Peyer's patch (tissue), 4 donors: ENCODE measurements at places on chromosomes 1 and 21.

- DNase-seq, result no peak
Observed at GRCh38 chr1:102901996-102902395, 206.3 kb downstream of the COL11A1 start.

DNA sequence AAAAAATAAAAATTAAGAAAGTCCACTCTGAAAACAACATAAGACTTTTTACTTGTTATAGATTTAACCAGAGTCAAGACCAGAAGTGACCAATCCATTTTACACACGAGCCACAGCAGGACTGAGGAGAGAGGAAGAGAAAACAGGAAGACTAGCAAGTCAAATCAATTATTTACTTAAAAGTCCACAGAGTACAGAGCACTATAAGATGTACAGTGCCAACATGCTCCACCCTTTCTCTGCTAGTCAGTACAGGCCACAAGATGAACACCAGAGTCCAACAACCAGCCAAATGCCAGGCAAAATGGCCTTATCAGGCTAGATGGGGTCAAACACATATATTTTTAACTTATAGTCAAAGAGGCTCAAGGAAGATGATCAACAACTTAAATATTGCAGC, 19.5 kb downstream of the LUZP1 start:
- DNase-seq, result peak; percentile 64

DNA sequence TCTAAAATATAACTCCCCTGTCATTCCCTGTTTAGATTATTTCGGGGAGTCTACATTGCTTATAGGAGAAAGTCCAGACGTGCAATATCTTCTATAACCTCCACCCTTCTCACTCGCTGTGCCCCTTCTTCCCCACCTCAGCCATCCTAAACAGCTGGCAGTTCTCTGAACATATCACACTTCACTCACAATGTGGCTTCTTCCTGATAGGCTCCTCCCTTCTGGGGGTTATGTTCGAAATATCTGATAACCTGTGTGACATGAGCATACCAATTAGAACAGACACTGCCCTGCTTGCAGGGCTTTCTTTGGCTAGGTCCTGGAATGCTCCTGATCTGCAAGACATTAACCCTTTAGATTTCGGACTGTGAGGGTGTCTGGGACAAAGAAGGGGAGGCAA, 274.6 kb downstream of the NFIA start:
- DNase-seq, result no peak

DNA sequence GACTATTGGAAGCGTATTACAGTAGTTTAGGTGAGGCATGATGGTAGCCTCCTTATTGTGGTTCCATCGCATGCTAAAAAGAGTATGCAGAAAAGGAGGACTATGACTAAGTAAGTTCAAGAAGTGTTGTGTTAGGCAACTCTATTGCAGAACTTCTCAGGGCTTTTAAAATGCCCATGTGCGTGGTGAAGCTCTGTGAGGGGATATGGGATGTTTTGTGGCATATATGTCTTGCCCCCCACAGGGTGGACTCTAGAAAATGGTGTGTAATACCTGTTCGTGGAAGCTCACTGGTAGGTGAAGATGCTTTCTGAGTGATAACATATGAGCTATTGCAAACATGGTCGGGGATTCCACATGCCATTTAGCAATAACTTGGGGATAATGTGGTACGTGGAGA, 31.7 kb downstream of the MAN1A2 start:
- no peak for DNase-seq

- DNase-seq, result no peak
Observed at GRCh38 chr1:218771931-218772330, 401.7 kb upstream of the LYPLAL1 start.

DNA sequence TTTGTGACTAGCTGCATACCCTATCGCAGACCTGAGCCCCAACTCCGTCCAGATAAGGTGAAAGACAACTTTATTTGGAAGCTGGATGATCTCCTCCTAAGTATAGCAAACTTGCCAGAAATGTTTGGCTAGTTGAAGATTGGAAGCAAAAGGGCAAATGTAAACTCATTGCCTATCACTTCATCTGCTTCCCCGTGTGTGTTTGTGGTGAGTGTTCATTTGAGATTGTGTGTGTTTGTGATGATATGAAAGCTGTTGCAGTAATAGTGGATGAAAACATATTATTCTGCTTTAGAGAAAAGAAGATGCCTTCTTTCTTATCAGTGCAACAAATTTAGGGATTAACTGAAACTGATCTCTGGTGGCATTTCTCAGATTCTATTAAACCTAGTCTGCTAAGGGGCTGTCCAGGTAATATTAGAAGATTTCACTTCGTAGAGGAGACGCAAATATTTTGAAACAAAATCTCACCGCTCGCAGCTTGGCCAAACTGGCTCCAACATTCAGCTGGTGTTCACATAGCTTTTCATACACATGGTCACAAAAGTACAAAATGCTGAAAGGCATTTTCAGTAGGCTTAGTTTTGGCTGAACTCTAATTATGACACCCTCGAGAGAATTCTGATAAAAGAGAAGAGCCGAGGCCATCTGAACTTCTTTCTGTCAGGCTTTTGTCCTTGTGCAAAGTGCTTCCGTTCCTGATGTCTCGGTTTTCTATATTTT, 1.1 kb downstream of the TBX19 start:
- no peak for DNase-seq

DNA sequence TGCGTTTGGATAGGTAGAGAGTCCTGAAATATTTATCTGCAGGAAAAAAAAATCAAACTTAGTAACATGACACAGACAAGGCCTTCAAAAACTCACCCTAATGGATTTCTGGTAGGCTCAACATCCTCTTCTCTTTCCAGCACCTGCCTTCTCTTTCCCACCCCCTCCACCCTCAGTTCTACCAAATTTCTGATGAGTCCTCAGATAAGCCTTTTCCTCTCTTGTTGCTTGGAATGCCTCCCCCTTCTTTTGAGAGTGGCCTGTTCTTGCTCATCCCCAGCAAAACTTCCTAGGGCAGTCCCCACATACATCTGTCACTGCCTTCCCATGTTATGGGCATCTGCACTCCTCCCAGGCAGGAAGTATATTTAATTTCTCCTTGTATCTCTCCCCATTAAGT, 7.6 kb upstream of the LBR start:
- DNase-seq, result no peak

DNA sequence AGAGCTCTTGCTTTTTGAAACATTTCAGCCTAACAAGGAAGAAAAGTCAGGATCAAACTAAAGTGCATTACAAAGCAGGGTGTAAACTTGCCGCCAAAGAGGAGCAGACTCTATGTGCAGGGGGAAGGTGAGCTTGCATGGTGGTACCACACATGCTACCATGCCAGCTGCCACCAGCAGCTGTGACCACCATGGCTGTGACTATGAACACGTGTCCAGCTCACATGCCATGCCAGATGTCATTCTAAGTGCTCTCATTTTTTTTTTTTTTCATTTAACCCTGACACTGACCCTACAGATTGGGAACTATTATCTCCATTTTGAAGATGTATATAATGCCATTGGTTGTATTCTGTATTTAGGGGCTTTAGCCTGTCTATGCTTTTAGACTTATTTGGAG, 79.0 kb downstream of the PCP4 start:
- no peak for DNase-seq

GRCh38 chr1:151479462-151479861, 20.2 kb upstream of the POGZ start:
- no peak for DNase-seq

- DNase-seq, result no peak
Observed at GRCh38 chr1:91523482-91523881, 22.8 kb downstream of the CDC7 start.

DNA sequence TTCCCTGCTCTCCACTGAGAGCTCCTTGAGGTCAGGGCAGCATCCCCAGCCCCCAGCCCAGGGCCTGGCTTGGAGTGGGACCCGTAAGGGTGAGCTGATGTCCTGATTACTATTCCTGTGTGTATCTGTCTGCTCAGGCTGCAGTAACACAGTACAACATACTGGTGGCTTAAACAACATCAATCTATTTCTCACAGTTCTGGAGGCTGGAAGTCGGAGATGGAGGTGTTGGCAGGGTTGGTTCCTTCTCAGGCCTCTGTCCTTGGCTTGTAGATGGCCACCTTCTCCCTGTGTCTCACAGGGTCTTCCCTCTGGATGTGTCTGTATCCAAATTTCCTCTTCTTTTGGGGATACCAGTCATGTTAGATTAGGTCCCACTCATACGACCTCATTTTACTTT, 246.4 kb upstream of the POU3F1 start:
- no peak for DNase-seq

- no peak for DNase-seq
Observed at GRCh38 chr1:29272147-29272907, 36.0 kb downstream of the PTPRU start.

GRCh38 chr1:117671781-117672501, 66.1 kb downstream of the TENT5C start:
- DNase-seq, result peak; percentile 67

DNA sequence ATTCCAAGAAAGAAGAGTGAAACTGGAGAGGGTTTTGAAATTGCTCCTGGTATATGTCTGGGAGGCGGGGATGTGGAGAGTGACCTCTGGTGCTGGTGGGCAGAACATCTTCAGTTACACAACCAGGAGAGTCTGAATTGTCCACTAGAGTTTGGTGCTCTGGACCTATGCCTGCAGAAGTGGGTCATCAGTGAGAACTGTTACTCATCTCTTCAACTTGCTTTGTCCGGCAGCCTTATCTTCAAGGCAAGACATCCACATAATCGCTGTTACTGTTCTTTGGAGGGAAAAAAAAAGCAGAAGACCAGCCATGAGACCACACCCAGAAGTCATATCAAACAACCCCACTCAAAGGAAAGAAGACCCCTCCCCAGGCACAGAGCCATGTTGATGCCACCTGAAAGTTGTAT, 14.9 kb downstream of the SH2D1B start:
- no peak for DNase-seq

DNA sequence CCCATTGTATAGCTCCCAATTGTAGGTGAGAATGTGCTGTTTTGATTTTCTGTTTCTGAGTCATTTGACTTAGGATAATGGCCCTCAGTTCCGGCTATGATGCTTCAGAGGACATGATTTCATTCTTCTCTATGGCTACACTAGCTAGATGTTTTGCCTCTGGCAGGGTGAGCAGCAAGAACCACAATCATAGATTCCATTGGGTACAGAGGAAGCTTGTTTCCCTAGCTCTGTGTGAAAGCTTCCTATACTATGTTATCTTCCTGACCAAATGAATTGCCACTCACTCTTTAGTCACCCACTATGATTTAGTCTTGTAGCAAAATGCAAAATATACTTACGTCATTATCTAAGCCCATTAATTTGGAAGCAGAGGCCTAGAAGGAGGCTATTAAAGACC, 616.3 kb downstream of the PLA2G4A start:
- DNase-seq, result no peak

- DNase-seq, result no peak
Observed at GRCh38 chr1:215650446-215651149, 83.5 kb downstream of the KCTD3 start.

DNA sequence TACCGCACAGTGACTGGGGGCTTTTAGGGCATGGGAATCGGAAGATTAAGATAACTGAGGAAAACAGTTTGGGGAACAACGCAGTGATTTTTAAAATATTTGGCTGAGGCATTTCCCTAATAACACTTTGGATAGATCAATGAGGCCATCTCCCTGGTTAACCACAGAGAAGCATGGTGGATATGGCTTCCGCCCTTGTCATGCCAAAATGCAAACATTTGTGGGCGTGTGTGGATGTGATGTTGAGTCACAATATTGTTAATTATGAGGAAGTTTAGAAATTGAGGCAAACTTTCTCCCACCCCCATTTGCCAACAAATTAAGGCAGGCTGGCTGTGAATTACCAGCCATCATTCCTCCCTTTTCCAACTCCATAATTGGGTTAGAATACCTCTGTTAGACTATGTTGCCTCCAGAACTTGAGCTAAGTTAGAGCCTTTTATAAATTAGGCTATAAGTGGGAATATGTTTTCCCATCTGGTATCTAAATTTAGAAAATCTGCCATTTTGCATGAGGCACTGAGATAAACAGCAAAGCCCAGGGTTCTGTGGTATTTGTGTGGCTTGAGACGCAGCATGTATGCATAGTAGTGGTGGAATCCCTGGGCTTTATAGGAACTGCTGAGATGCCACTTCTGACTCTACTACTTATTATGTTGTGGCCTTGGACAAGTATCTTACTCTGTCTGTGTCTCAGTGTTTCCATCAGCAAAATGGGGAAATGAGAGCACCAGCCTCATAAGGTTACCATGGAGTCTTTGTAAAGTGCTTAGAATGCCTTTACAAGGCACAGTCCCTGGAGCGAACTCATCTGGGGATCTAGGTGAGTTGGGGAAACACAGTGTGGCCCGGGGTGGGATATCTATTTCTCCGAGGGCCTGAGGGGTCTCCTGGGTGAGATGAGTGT, 154.6 kb downstream of the C1orf94 start:
- DNase-seq, result no peak

DNA sequence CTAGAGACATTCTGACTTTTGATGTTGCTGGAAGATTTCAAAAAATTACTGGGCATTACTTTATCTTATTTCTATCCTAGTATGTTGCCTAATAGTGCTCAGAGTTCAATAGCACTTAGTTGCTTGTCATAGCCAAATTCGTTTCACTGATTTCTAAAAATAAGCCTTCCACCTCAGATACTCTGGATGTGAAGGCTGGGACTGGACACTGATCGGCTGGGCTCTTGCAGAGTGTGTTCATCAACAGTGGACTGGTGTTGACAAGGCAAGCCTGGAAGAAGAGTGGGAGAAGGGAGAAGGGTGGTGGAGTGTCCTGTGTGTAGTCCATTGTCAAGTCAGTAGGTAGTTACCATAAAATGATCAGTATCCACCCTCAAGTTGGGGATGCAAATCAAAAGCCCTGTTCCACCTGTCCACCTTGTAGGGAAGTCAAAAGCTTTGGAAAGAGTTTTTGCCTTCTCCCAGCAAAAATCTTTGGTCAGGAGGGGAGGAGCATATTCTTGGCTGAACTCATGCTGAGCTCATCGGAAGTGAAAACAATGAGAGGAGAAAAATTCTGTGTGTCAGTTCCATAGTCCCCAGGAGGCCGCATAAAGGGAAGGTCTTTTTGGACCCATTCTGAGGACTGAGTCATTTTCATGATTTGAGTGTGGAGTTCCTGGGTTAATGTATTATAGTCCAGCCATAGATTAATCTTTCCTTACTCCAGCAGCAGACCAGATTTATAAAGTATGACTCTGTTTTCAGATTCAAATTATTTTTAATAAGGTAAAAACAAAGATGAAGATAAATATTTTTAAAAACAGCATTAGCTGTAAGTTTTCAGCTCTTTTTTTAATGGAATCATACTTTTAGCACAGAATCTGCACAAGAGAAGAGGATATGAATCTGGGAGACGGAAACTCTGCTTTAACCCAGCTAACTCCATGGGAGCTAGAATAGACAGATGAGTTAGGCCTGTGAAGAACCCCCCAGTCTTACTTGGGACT, 99.5 kb upstream of the BMP8A start:
- DNase-seq, result no peak
